ENCODE measurements at places on chromosomes 6 and 20. TPM values are rescaled to one million over a fixed set of nuclear protein-coding genes. Genes with fewer than 3 reads are reported as not detected.

NKX2-4 gene
- polyA plus RNA-seq, result not detected

OVOL2 gene
- not detected for polyA plus RNA-seq

- no peaks in the 10 kb centered on the region for H3K36me3 ChIP-seq
- H3K27me3 ChIP-seq, result no peaks in the 10 kb centered on the region
- H3K4me1 ChIP-seq, result no peaks in the 10 kb centered on the region
- no peak overlapping the region for H3K27ac ChIP-seq
- peak; percentile 50 for DNase-seq
These were observed 12.2 kb upstream of the SLC17A2 start for GRCh38 chr6:25942561-25943147.

DNA sequence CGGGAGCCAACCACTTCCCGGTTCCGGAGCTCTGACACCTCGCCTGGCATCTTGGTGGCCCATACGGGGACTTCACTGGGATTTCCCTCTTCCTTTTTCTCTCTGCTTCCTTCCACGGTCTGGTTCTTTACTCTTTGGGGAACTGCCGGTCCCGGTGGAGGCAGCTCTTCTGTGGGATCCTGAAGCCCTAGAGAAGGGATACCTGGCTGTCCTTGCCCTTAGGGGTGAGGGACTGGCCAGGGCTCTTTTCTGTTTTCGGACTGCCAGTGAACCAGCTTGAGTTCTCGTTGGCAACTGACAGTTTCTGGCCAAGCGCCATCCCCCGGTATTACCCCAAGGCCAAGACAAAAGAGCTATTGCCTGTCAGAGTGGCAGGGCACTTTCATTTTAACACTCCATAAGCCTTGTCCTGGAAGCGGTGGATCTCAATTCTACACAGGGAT, 880 bp upstream of the CPXM1 start:
- H3K27me3 ChIP-seq, result peaks cover 53% of the 10 kb centered on the region
- peaks cover 6% of the 10 kb centered on the region for H3K4me1 ChIP-seq
- no peak overlapping the region for H3K27ac ChIP-seq
- H3K4me3 ChIP-seq, result no peak overlapping the region
- H3K36me3 ChIP-seq, result no peaks in the 10 kb centered on the region

GRCh38 chr6:136716917-136717715, 75.2 kb downstream of the MAP3K5 start:
- peaks cover 28% of the 10 kb centered on the region for H3K4me1 ChIP-seq
- H3K27ac ChIP-seq, result peak overlapping the region; percentile 45
- no peaks in the 10 kb centered on the region for H3K27me3 ChIP-seq
- DNase-seq, result no peak

DNA sequence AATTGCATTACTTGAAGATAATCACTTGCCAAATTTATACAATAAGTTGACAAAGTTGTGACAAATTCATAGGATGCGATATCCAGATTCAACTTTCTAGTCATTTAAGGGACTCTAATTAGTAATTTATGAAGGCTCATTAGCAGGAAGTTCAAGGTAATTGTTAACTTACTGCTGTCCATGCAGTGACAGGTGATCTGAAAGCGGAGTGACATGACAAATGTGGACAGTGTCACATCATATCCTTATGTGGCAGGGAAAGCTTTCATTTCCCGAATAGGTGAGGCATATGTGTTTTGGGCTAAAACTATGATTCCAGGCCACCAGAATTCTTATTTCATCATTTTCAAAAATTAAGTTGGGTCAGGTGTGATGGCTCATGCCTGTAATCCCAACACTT, 115.9 kb upstream of the BMP2 start:
- no peak overlapping the region for H3K27ac ChIP-seq
- no peak overlapping the region for H3K4me3 ChIP-seq
- DNase-seq, result no peak
- H3K36me3 ChIP-seq, result no peaks in the 10 kb centered on the region

GRCh38 chr20:44186674-44187053, 324 bp downstream of the JPH2 start:
- peaks cover 3% of the 10 kb centered on the region for H3K4me1 ChIP-seq
- no peak overlapping the region for H3K27ac ChIP-seq
- DNase-seq, result no peak
- H3K4me3 ChIP-seq, result no peak overlapping the region
- no peaks in the 10 kb centered on the region for H3K36me3 ChIP-seq

GRCh38 chr6:40408786-40409542, 178.2 kb downstream of the LRFN2 start:
- no peaks in the 10 kb centered on the region for H3K4me1 ChIP-seq
- H3K4me3 ChIP-seq, result no peak overlapping the region
- DNase-seq, result no peak
- no peaks in the 10 kb centered on the region for H3K27me3 ChIP-seq
- no peaks in the 10 kb centered on the region for H3K36me3 ChIP-seq

- no peak overlapping the region for H3K4me3 ChIP-seq
- no peak overlapping the region for H3K27ac ChIP-seq
- H3K27me3 ChIP-seq, result no peaks in the 10 kb centered on the region
- no peak for DNase-seq
- peaks cover 16% of the 10 kb centered on the region for H3K4me1 ChIP-seq
- no peaks in the 10 kb centered on the region for H3K36me3 ChIP-seq
These were observed 451.0 kb downstream of the PLCB1 start for GRCh38 chr20:8583012-8583565.

GRCh38 chr6:39881851-39882530, 52.3 kb downstream of the MOCS1 start:
- peaks cover 16% of the 10 kb centered on the region for H3K4me1 ChIP-seq
- no peaks in the 10 kb centered on the region for H3K36me3 ChIP-seq
- no peaks in the 10 kb centered on the region for H3K27me3 ChIP-seq
- peak; percentile 8 for DNase-seq

- no peaks in the 10 kb centered on the region for H3K36me3 ChIP-seq
- no peak overlapping the region for H3K27ac ChIP-seq
- no peaks in the 10 kb centered on the region for H3K27me3 ChIP-seq
- no peaks in the 10 kb centered on the region for H3K4me1 ChIP-seq
- no peak for DNase-seq
- no peak overlapping the region for H3K4me3 ChIP-seq
These were observed 7.5 kb downstream of the FERMT1 start for GRCh38 chr20:6115221-6115895.

- DNase-seq, result no peak
- H3K27me3 ChIP-seq, result no peaks in the 10 kb centered on the region
- no peaks in the 10 kb centered on the region for H3K36me3 ChIP-seq
These were observed 4.2 kb upstream of the APMAP start for GRCh38 chr20:24996449-24997377.

C6orf15 gene
- not detected for polyA plus RNA-seq

GRCh38 chr6:166598441-166599138, 12.1 kb upstream of the RAMACL start:
- peak; percentile 98 for DNase-seq
- no peaks in the 10 kb centered on the region for H3K27me3 ChIP-seq
- peak overlapping the region; percentile 12 for H3K4me3 ChIP-seq
- H3K4me1 ChIP-seq, result peaks cover 42% of the 10 kb centered on the region
- H3K27ac ChIP-seq, result peak overlapping the region; percentile 98

AKAP12 gene
- polyA plus RNA-seq, result 46.9 TPM

- DNase-seq, result no peak
- no peaks in the 10 kb centered on the region for H3K27me3 ChIP-seq
- H3K4me3 ChIP-seq, result no peak overlapping the region
- no peaks in the 10 kb centered on the region for H3K36me3 ChIP-seq
- H3K4me1 ChIP-seq, result no peaks in the 10 kb centered on the region
These were observed 88.6 kb upstream of the DUSP22 start for GRCh38 chr6:203661-204060.

DNA sequence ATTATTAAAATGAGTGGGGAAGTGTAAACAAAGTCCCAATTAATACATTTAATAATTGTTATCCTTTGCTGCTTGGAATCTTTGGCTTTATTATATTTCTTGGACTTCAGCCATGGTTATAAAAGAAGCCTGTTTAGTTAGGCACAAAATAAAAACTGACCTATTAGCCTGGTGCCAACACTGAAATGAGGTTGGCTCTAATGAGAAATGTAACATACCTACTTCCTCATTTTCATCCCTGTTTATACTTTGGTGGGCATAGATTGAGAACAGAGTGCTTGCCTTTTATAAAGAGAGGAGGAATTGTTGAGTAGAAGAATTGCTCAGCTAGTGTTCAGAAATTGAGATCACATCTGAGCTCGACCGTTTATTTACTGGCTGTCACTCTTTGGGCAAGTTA, 471.3 kb downstream of the UTRN start:
- no peak overlapping the region for H3K27ac ChIP-seq
- H3K36me3 ChIP-seq, result peaks cover 2% of the 10 kb centered on the region
- peak; percentile 26 for DNase-seq
- no peak overlapping the region for H3K4me3 ChIP-seq
- H3K27me3 ChIP-seq, result no peaks in the 10 kb centered on the region
- H3K4me1 ChIP-seq, result peaks cover 7% of the 10 kb centered on the region

DNA sequence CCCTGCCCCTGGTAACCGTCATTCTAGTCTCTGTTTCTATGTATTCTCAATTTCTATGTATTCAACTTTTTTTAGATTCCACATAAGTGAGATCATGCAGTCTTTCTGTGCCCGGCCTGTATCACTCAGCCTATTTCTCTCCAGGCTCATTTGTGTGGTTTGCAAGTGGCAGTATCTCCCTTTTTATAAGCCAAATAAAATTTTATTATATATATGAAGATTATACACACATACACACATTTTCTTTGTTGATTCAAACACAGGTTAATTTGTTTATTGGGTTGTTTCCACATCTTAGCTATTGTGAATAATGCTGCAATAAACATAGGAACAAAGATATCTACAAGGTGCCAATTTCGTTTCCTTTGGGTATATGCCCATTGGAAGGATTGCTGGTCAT, 571.7 kb downstream of the DHX35 start:
- H3K36me3 ChIP-seq, result no peaks in the 10 kb centered on the region
- no peak overlapping the region for H3K27ac ChIP-seq
- DNase-seq, result no peak
- H3K4me1 ChIP-seq, result no peaks in the 10 kb centered on the region
- H3K4me3 ChIP-seq, result no peak overlapping the region
